ENCODE measurements at places on chromosomes 2 and 18.

DNA sequence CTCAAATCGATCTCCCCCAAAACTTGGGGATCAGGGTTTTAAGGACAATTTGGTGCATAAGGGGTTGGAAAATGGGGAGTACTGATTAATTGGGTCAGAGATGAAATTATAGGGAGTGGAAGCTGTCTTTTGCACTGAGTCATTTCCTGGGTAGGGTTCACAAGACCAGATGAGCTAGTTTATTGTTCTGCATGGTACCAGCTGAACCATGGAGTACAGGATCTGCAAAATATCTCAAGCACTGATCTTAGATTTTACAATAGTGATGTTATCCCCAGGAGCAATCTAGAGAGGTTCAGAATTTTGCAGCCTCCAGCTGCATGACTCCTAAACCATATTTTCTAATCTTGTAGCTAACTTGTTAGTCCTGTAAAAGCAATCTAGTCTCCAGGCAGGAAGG lies 73.1 kb downstream of the CPO start:
- no peak for DNase-seq

DNA sequence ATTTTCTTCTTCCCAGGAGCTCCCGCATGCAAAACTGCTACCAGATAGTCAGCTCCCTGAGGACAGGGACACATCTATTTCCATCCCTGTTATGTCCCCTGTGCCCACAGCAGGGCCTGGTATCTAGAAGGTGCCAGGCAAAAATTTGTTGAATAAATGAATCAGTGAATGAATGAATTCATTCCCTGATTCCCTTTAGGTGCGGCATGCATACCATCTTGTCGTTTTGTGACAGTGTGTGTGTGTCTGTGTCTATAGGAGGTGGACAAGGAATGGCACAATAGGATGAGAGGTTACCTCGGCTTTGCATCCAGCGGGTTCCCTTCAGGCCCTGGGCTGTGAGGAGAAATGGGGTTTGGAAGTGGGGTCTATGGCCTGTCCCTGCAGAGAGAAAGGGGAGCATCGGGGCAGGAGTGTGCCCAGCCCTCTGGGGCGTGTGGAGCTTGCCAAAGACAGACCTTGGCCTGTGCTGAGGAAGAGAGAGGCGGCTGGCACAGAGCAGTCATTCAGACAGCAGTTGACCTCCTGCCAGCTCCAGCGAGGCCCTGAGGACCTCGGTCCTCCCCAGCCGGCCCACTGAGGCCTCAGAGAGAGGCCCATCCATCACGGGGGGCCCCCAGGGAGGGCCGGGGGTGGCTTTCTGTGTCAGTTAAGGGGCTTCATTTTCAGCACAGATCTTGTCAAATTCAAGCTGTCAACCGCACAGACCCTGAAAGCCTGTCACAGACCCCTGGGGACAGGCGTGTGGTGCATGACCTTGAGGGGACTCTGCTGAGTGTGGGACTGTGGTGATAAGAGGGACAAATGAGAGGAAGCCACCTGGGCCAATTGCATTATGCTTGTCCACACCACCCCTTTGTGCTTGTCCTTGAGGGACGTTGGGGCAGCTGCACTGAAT lies 125.9 kb upstream of the CXCR4 start:
- DNase-seq = no peak

GRCh38 chr18:28365411-28365831 lies 188.5 kb upstream of the CDH2 start:
- DNase-seq = no peak

- no peak for DNase-seq
Measured at GRCh38 chr2:80896576-80896975, 592.0 kb upstream of the LRRTM1 start.

- DNase-seq = peak; percentile 79
Measured at GRCh38 chr2:159903443-159904126, 105.6 kb upstream of the CD302 start.

DNA sequence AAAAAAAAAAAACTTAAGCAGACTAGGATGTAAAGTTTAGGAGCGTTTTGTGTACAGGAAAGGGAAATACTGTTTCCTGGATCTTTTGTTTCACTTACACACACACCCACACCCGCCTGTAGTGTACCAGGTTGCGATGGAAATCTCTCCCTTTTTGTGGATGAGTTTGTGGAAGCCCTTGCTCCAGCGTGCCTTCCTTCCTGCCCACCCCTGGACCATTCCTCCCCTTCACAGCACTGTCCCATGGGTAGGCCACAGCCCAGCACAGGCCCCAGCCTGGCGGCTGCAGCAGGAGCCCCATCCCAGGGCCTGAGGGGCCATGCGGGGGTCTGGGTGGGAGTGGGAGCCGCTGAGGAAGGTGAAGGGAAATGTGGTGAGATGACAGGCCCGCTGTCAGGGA lies 15.1 kb downstream of the MALL start:
- DNase-seq = no peak

Measured in activated CD8-positive, alpha-beta memory T cell treated with anti-CD3 and anti-CD28 coated beads for 24 hours (primary cell).